ENCODE measurements at places on chromosomes 6 and 20. TPM values are rescaled to one million over a fixed set of nuclear protein-coding genes. Genes with fewer than 3 reads are reported as not detected.

The TP53TG5 gene
- total RNA-seq = under 0.01 TPM

The TP53INP2 gene
- 2.2 TPM for total RNA-seq

The TAF11 gene
- 14.2 TPM for total RNA-seq

The LY6G6C gene
- total RNA-seq = not detected

The TSPYL4 gene
- total RNA-seq = 5.4 TPM

The PLCB4 gene
- total RNA-seq = 2.0 TPM

The DACT2 gene
- 0.85 TPM for total RNA-seq

The TSBP1 gene
- total RNA-seq = not detected

The OXT gene
- 0.18 TPM for total RNA-seq
